Stimulated activated CD4-positive, alpha-beta T cell treated with anti-CD3 and anti-CD28 coated beads, Interleukin-12 subunit alpha, Interleukin-12 subunit beta, amount 100 ng/mL, for 48 hours (primary cell): ENCODE measurements at places on chromosomes 4 and X.

DNA sequence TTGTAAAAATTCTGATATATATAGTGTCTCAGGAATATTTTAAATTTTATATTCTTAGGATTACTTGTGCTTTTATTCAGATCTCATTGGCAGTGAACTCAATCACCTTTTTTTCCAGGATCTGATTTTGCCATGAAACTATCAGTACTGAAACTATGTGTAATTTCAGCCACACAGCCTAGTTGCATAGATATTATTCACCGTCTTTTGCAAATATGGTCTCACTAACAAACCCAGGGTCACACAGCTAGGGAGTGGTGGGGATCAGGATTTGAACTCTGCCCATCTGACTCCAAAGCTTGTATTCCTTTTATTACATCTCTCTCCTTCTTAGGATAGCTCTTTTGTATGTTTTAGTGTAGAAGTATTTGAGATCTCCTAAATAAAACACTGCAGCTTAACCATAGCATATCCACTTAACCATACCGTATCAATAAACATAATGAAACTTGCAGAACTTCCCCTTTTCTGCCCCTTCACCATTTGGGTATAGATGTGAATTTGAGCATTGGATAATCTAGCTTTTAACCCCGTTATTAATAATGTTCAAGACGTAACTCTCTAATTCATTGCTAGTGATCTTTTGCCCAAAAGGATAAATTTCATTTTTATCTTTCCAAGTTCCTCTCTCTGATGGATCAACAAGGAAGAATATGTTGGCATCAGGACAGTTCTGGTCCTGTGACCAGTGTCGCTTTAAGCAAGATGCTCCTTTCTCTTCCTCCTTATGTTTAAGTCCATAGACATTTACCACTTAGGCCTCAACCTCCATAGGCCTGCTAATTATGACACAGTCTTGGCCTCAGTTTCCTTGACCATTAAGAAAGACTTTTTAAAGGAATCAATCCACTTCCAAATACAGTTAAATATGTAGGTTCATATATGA, 74.6 kb downstream of the RAPGEF2 start:
- no peak for DNase-seq

GRCh38 chr4:94576210-94576609, 124.5 kb downstream of the PDLIM5 start:
- no peak for DNase-seq

DNA sequence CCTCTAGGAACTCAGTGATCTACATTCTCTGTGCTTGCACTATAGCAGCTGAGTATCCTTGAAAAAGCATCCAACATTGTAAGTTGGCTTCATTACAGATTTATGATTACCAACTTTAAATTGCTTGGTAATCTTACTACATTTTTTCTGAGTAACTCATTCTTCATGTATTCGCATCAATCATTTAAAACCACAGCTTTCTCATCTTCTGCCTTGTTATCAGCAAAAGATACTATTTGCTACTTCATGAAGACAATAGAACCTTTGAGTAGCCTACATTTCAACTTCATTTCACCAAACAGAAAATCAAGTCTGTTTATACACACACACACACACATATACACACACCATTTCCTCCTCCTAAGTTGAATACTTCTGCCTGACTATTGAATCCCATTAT, 6.2 kb upstream of the DCAF8L2 start:
- DNase-seq = no peak

- DNase-seq = no peak
These were observed 263.2 kb downstream of the DMD start for GRCh38 chrX:32948130-32948529.

- DNase-seq = no peak
These were observed 28.6 kb upstream of the UTP14A start for GRCh38 chrX:129877401-129877800.

DNA sequence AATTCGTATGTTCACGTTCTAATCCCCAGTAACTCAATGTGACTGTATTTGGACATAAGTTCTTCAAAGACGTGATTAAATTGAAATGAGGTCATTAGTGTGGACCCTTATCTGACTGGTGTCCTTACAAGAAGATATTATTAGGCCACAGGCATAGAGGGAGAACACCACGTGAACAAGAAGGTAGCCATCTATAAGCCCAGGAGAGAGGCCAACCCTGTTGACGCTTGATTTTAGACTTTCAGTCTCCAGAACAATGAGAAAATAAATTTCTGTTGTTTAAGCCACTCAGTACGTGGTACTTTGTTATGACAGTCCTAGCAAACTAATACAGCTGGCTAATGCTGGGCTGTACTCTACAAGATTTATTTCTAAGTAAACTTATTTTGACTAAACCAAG, 1.5 kb upstream of the EIF1AX start:
- no peak for DNase-seq

DNA sequence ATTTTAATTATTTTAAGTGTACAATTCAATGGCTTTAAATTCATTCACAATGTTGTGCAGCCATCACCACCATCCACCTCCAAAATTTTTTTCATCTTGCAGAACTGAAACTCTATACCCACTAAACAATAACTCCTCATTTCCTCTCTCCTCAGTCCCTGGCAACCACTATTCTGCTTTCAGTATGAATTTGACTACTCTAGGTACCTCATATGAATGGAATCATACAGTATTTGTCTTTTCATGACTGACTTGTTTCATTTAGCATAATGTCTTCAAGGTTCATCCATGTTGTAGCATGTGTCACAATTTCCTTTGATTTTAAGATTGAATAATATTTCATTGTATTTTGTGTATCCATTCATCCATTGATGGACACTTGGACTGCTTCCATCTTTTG, 46.9 kb downstream of the KIF4A start:
- no peak for DNase-seq

- DNase-seq = no peak
These were observed 5.2 kb upstream of the JAKMIP1 start for GRCh38 chr4:6205567-6205931.

GRCh38 chrX:107725761-107726555, 49.6 kb downstream of the TSC22D3 start:
- no peak for DNase-seq

DNA sequence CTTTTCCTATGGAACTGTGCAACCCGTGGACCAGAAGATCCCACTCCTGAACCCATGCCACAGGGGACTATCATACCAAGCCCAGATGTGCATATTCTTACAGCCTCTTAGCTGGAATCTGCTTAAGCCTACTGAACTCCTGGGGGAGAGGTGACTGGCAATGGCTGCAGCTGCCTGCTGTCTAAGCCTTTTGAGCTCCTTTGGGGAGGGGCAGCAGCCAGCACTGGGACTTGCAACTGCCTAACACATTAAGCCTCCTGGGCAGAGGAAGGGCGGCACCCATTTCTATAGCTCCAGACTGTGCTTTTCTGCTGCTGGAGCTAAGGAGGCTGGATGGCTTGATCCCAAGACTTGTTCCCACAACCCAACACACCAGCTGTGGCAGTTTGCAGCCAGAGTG, 117.9 kb upstream of the VEGFC start:
- DNase-seq = no peak

- DNase-seq = no peak
These were observed 1872.6 kb downstream of the ARAP2 start for GRCh38 chr4:34371676-34372075.

GRCh38 chrX:133559909-133560308, 144.6 kb upstream of the GPC4 start:
- DNase-seq = no peak

DNA sequence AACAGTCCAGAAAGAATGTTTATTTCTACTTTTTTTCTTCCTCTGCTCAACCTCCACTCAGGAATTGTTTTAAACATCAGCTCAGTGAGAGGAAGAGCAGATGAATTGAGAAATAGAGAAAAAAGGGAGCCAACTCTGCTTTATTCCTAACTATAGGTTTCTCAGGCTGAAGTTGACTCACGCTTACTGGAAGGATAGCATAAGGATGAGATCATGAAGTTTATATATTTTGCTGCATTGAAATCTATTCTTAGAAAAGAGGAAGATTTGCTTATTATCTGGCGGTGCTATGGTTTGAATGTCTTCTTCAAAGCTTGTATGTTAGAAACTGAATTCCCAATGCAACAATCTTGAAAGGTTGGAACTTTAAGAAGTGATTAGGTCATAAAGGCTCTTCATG, 1673.4 kb upstream of the PCDH7 start:
- DNase-seq = no peak

GRCh38 chrX:15530318-15530717, 29.7 kb downstream of the BMX start:
- DNase-seq = no peak

GRCh38 chr4:141730805-141731204, 94.4 kb downstream of the IL15 start:
- no peak for DNase-seq

DNA sequence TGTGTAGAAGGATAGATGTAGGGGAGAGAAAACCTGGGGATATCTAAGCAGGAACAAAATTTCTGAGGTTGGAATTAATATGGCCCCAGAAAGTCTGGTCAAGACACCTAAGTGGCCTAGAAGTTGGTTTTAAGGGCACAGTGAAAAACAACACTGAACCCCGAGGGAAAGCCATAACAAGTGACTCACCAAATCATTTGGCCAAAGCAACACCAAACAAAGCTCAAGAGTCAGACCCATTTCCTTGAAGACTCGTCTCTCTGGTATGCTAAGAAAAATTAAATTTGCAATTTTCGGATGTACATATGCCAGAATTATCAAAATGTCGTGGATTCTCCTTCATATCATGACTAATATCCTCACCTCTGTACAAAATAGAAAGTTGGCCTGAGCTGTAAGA, 162.9 kb downstream of the SMIM20 start:
- DNase-seq = no peak

DNA sequence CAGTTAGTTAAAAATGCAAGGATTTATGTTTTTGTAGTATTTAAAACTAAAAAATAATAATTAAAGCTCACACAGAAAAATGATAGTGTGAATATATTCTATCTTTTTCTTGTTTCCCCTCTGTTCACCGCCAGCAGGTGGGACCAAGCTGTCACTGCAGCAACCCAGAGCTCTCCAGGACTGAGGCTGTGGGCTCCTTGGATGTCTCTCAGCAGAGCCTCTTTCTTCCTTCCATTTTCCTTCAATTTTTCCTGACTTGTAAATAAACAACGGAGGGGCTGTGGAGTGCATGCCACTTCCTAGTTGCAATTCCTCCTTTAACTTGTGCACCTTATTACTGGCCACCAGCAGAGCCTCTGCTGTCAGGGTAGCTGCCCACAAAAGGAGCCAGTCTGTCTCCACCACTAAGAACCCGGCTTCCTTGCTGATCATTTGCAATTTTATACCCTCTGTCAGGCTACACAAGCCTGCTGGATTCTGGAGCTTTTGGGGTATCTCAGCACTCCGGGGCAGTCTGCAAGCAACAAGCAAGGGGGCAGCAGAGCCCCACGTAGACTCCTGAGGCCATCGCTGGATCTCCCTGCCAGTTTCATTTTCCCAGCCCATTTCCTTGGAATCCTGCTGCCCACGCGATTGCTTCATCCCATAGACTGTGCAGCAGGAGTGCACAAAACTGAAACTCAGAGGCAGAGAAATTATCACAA, 1467.4 kb downstream of the C4orf33 start:
- DNase-seq = no peak

GRCh38 chr4:165470009-165470408, 91.2 kb downstream of the CPE start:
- DNase-seq = no peak

GRCh38 chr4:181982437-181982836, 260.8 kb upstream of the TENM3 start:
- DNase-seq = no peak

DNA sequence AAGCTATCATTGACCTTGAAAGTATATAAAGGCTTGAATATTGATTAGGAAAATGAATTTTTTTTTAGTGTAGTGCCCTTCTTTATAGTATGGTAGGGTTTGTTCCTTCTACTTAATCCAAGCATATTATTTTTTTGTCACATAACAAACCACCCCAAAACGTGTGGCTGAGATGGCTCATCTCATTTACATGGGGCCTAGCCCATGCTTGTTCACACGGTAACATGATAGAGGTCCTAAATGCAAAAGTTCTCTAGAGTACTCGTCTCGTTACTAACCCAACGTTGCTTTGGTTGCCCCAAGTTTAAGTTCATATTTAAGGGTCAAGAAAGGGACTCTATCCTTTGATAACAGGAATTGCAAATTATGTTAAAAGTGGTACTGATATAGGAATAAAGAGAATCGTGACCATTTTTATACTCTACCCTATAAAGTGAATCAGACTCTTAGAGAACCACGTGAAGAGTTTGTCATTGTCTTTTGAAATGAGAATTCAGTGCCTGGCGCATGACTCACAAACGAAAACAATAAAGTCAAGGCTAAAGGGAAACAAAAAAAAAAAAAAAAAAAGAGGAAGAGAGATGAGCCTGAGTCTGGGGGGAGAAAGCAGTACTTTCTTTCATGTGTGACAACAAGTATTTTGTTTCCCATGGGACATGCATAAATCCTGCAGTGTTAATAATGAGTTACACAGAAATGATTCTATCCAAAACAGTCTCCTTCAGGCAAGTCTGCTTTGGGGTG, 402.8 kb upstream of the NWD2 start:
- no peak for DNase-seq

GRCh38 chrX:124342174-124342867, 4.0 kb upstream of the SH2D1A start:
- no peak for DNase-seq
